Lung (tissue), 17 donors: ENCODE measurements at places on chromosomes 11 and 22. TPM values are rescaled to one million over a fixed set of nuclear protein-coding genes. Genes with fewer than 3 reads are reported as not detected.

Gene DNAJC4
- 34.1 TPM for total RNA-seq

Gene PYGM
- total RNA-seq, result 3.8 TPM

Gene SCGB1A1
- total RNA-seq, result 5,001 TPM

Gene DDX25
- 0.14 TPM for total RNA-seq

Gene KRTAP5-7
- not detected for total RNA-seq

Gene CCDC73
- total RNA-seq, result 0.17 TPM

Gene SLC5A4
- 1.5 TPM for total RNA-seq

Gene MS4A3
- total RNA-seq, result 6.6 TPM

Gene TYR
- not detected for total RNA-seq

Gene LRRC56
- total RNA-seq, result 11.7 TPM

Gene CFL1
- total RNA-seq, result 387 TPM

GRCh38 chr11:128324531-128325141, 262.7 kb downstream of the ETS1 start:
- DNase-seq, result peak; percentile 21

DNA sequence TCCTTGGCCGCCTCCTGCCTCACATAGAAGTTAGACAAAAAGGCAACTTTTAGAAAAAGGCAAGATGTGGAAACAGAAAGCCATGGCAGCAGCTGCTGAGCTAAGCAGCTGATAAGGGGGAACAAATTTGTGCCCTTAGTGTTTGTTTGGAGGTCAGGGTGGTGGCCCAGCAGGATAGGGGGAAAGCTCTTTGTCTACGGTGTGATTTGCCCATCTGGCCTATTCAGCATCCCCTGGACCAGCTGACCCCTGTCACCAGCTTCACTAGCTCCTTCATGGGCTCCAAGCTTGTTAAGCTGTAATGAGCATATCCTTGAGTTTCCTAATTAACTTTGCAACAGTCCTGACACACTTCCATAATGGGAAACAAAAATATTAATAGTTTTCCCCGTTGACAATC, 5.9 kb upstream of the ME3 start:
- DNase-seq, result no peak

DNA sequence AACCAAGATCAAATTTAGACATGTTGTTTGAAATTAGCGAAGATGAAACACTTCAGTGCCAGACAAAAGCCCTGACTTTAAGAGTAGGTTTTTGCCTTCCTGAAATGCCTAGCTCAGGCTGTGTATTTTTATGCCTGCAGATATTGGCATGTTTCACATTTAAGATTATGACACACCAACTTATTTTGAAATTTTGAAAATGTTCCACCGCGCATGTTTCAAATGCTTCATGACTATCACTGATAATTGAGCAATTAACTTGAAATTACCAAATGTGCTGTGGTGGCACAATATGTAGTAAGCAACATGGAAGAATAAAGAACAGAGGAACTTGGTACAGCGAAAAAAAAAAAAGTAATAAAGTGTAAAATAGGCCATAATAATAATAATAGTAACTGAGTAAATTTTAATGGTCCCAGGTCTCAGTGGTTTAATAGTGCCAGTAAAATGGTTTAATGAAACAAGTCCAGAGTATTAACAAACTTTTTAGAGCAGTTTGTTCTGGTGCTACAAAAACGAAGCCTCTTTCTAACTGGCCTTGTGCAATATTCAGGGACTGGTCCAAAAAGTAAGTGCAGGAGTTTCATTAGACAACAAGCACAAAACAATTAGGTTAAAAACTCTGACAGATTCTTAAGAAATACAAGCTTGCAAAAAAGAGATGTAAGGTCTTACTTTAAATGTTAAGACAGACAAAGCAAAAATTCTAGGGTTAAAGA, 112.5 kb upstream of the SOX6 start:
- no peak for DNase-seq

- peak; percentile 40 for DNase-seq
Measured at GRCh38 chr11:123188508-123189165, 6.4 kb downstream of the CLMP start.

DNA sequence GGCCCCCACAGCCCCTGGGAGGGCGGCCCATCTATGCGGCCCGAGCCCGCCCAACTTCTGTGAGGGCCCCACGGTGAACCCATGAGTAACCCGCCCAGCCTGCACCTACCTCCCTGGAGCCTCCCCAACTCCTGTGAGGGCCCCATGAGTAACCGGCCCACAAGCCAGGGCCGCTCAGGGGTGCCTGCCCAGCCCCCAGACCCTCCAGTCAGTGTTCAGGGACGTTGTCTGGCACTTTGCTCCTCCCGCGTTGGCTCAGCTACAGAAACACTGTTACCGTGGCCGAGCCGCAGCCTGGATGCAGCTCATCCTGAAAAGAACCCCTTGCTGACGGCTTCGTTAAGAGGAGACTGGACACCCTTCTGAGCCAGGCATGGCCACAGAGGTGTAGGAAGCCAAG, 179.6 kb downstream of the BRD1 start:
- DNase-seq, result no peak

DNA sequence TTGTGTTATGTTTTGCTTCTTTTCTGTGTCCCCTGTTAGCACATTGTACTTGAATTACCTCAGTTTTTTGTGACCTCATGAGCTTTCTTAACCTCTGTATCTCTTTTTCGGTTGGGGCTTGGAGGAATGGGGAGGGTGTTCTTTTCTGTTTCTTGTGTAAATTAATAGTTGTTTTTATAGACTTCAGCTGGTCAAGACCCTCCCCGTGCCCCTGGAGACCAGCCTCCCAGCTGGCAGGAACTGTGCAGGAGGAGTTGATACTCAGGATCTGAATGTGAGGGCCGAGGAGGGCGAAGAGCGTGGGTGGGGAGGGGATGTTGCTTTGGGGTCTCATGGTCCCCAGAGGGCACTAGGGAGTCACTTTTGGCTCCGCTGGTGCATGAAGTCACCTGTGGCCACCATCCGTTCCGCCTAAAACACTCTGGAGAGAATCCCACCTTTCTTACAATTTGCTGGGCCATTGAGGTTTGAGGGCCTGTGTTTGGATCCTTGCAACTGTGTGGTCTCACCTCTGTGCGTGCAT, 44.3 kb upstream of the NNMT start:
- no peak for DNase-seq

DNA sequence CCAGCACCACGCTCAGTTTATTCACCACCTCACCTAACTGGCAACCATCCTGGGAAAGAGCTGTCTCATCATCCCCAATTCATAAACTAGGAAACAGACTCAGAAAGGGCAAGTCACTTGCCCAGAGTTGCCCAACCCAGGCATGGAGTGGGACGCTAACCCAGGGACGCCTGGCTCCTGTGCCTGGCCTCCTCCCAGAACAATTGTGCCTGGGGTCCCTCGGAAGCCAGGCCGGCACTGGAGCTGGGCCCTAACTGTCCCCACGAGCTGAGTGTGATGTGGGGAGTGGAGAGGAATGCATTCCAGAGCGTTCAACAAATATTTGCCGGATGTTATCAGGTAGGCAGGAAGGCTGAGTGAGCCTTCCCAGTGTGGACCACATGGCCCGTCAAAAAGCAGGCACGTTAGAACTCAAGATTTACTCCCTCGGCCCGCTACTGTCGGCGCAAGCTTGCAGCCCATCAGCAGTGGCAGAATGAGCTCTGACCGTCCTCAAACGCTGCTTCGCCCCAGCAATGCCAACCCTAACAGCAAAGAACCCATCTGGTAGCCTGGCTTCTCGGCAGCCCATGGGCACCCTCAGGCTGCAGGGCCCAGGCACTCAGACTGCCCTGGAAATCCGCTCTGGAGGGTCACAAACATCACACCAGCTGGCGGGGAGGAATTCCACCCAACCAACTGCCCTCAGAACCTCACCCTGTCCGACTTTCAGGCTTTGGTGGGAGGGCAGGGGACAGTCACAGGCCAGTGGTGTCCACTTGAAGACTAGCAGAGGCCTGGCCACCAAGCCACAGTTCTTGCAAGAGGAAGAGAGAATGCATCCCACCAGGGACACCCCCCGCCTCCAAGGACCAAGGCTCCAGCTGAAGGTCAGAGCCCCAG, 35.6 kb downstream of the MYH9 start:
- no peak for DNase-seq

- peak; percentile 93 for DNase-seq
Measured at GRCh38 chr22:45496451-45496941, 6.2 kb upstream of the FBLN1 start.

DNA sequence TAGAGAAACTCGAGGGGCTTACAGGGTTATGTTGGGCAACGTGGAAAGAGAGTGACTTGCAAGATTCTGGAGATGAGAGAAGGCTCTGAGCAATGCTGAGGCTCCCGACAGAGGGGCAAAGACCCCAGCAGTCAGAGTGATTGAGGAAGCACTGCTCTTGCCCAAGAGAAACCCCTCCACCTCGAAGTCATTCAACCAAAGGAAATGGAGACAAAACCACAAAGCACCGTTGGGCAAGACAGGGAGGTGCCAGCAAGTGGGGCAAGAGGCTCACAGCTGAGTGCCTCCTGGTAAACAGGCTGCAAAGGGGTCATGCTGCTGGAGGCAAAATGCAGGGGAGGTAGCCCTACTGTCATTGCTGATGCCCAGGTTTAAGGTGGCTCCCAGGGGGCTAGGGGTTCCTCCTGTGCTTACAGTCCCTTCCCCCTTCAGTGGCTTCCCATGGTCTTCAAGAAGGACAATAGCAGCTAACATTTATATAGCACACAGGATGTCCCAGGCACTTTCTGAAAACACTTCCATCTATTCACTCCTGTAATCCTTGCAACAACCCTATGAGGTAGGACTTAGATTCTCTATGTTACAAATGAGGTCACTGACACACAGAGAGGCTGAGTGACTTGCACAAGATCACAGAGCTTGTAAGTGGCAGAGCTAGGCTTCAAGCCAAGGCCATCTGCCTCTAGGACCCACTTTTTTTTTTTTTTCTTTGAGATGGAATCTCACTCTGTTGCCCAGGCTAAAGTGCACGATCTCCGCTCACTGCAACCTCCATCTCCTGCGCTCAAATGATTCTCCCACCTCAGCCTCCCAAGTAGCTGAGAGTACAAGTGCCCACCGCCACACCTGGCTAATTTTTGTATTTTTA, 18.1 kb upstream of the MYH9 start:
- DNase-seq, result no peak

GRCh38 chr11:56910046-56910773, 78.5 kb upstream of the OR5AK2 start:
- DNase-seq, result peak; percentile 64

DNA sequence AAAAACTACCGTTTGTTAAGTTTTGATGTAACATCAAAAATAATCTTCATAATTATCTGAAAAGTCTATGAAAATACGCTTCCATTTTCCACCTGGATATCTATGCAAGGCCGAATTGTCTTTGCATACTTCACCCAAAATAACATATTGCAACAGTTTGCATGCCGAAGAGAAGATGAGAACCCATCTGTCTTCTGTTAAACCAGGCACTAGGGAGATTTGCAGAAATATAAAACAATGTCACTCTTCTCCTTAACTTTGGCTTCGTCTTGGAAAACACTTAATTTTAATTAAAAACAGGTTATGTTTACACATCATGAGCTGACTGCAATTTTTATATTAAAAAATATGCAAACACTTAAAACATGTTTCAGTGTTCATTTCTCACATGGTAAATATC, 1325.8 kb downstream of the TBC1D22A start:
- no peak for DNase-seq

- DNase-seq, result peak; percentile 82
Measured at GRCh38 chr11:19577391-19577975, 135.2 kb upstream of the NAV2 start.

GRCh38 chr11:123899792-123900191, 2.2 kb upstream of the OR8D4 start:
- peak; percentile 7 for DNase-seq

GRCh38 chr11:130369141-130369691, 54.5 kb upstream of the ZBTB44 start:
- no peak for DNase-seq

- no peak for DNase-seq
Measured at GRCh38 chr11:102546427-102546826, 15.9 kb upstream of the MMP7 start.

GRCh38 chr11:9081153-9081552, 10.2 kb downstream of the SCUBE2 start:
- no peak for DNase-seq

- DNase-seq, result no peak
Measured at GRCh38 chr11:111521135-111521534, 6.6 kb downstream of the HOATZ start.

DNA sequence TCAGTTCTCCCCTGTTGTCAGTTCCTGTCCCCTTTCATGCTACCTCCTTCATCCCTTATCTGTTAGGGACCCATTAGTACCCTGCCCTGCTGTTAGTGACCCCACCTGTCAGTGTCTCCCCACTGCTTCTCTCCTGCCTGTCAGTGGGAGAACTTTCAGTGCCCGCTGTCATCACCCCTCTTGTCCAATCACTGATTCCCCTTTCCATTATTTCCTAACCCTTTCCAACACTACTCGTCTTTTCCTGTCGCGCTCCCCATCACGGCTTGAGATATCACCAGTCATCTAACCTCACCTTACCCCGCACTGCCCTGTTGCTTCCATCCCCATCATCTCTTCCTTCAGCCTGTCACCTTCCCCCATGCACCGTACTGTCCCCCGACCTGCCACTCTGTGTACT, 4.0 kb downstream of the PPP6R2 start:
- DNase-seq, result no peak

DNA sequence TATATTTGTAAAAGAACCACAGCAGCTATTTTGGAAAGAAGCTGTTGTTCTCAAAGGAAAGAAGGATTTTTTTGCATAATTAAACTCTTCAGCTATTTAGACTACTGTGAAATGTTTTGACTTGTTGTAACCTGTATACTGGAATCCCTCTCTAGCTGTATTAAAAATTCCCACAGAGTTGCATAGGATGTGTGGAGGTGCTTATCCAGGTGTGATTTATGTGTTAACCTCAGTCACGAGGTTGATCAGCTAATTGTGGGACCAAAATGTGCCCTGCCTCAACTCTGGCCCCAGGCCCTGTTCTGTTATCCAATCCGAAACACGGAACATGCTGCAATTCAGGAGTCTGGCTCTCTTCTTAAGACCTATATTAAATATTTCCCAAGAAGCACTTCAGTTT, 70.1 kb downstream of the LIF start:
- no peak for DNase-seq

GRCh38 chr11:32991427-32991826, 24.3 kb upstream of the DEPDC7 start:
- no peak for DNase-seq

DNA sequence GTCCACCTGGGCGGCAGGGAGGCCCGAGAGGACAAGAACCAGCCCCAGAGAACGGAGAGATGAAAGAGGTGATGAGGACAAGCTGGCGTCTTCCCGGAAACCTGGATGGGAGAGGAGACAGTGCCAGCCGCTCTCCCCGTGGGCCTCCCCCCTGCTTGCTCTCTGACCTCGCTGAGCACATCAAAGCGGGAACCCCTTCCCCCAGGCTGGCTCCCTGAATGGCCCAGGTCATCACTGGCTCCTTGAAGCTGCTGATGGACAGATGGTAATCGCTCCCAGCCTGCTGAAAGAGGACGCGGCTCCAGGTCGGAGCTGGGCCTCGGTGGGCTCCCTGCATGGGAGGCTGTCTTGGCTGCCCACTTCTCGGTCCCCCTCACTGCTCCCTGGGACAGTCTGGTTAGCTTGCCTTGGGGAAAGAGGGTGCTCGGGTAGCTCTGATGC, 18.4 kb downstream of the RPUSD4 start:
- DNase-seq, result no peak
